Activated T-helper 2 cell treated with anti-CD3 and anti-CD28 coated beads, Interferon-gamma antibody, Interleukin-2, Interleukin-4, amounts not matched to agents 10 μg/mL and 5 μg/mL and 100 μg/mL, durations not matched to agents 14 hours and 24 hours and 36 hours (primary cell): ENCODE measurements at places on chromosomes 11 and 22.

- H3K27me3 ChIP-seq: peaks cover 28% of the 10 kb centered on the region
- peaks cover 11% of the 10 kb centered on the region for H3K4me1 ChIP-seq
- no peak overlapping the region for H3K4me3 ChIP-seq
- H3K27ac ChIP-seq: no peak overlapping the region
- no peaks in the 10 kb centered on the region for H3K36me3 ChIP-seq
These were observed 32.4 kb upstream of the MSANTD2 start for GRCh38 chr11:124832571-124832970.

- peaks cover 18% of the 10 kb centered on the region for H3K4me1 ChIP-seq
- H3K27me3 ChIP-seq: peaks cover 30% of the 10 kb centered on the region
- H3K36me3 ChIP-seq: no peaks in the 10 kb centered on the region
- DNase-seq: no peak
- peak overlapping the region; percentile 8 for H3K4me3 ChIP-seq
These were observed 16.8 kb upstream of the MFRP start for GRCh38 chr11:119363081-119363850.

GRCh38 chr22:46418827-46419226 is 83.3 kb downstream of the TRMU start:
- H3K36me3 ChIP-seq: no peaks in the 10 kb centered on the region
- H3K4me3 ChIP-seq: no peak overlapping the region
- no peak overlapping the region for H3K27ac ChIP-seq
- H3K4me1 ChIP-seq: no peaks in the 10 kb centered on the region
- no peak for DNase-seq

GRCh38 chr11:109000531-109000930 is 335.7 kb downstream of the DDX10 start:
- H3K27ac ChIP-seq: no peak overlapping the region
- peaks cover 4% of the 10 kb centered on the region for H3K27me3 ChIP-seq
- H3K4me1 ChIP-seq: no peaks in the 10 kb centered on the region
- H3K4me3 ChIP-seq: no peak overlapping the region
- no peaks in the 10 kb centered on the region for H3K36me3 ChIP-seq

DNA sequence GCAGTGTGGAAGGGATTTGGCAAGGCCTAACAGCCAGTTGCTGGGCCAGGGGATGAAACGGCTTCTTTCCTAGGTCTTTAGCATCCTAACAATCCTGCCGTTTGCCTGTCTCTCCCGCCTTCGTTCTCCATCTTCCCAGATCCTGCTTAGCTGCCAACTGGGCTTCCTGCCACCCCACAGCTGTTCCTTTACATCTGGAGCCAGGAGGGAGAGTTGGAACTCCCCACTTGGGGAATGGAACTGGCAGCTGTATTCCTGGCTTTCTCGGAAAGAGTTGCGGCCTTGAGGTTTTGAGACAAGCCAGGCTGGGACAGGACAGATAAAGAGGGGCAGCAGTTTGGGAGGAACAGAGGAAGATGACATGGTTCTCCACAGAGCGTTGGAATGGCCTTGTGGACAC is 59.6 kb downstream of the ST3GAL4 start:
- no peak overlapping the region for H3K27ac ChIP-seq
- H3K4me3 ChIP-seq: no peak overlapping the region
- DNase-seq: no peak
- H3K4me1 ChIP-seq: peaks cover 17% of the 10 kb centered on the region
- peaks cover 7% of the 10 kb centered on the region for H3K27me3 ChIP-seq
- no peaks in the 10 kb centered on the region for H3K36me3 ChIP-seq

DNA sequence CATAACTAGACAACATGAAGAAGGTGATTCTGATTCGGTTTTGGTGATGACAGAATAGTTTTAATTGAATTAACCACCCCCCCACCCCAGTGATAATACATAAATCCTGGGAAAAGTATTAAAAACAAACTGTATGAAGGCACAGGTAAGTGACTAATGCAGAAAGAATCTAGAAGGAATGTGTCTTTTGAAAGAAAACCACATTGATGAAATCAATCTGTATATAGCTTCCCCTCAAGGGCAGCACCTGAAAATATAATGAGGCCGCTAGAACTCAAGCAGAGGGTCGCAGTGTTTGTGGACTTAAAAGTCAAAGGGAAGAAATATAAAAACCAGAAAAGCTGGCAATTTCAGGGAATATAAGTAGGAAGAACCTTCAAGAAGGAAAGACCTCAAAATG is 580.5 kb upstream of the CHORDC1 start:
- H3K27me3 ChIP-seq: no peaks in the 10 kb centered on the region
- H3K36me3 ChIP-seq: no peaks in the 10 kb centered on the region
- no peak overlapping the region for H3K4me3 ChIP-seq
- H3K4me1 ChIP-seq: no peaks in the 10 kb centered on the region
- no peak for DNase-seq

DNA sequence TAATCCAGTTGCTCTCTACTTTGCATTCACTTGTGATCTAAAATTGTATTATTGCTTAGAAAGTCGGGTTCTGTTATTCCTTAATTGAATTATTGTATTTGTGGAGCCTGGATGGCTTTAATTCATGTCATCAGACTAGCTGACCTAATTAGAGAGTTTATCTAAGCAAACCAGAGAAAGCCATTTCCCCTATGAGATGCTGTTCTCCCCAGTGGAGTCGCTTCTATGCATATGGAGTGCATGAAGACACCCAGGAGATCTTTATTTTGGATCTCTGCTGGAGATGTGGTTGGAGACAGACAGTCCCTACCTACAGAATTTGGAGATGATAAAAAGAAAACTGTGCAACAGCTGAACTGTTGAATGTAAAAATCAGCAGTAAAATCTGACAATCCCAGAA is 45.2 kb upstream of the MYO18B start:
- peaks cover 64% of the 10 kb centered on the region for H3K36me3 ChIP-seq
- H3K27ac ChIP-seq: no peak overlapping the region
- no peak for DNase-seq

GRCh38 chr11:40867991-40868632 is 591.3 kb downstream of the LRRC4C start:
- H3K36me3 ChIP-seq: no peaks in the 10 kb centered on the region
- no peaks in the 10 kb centered on the region for H3K4me1 ChIP-seq
- no peak overlapping the region for H3K4me3 ChIP-seq

DNA sequence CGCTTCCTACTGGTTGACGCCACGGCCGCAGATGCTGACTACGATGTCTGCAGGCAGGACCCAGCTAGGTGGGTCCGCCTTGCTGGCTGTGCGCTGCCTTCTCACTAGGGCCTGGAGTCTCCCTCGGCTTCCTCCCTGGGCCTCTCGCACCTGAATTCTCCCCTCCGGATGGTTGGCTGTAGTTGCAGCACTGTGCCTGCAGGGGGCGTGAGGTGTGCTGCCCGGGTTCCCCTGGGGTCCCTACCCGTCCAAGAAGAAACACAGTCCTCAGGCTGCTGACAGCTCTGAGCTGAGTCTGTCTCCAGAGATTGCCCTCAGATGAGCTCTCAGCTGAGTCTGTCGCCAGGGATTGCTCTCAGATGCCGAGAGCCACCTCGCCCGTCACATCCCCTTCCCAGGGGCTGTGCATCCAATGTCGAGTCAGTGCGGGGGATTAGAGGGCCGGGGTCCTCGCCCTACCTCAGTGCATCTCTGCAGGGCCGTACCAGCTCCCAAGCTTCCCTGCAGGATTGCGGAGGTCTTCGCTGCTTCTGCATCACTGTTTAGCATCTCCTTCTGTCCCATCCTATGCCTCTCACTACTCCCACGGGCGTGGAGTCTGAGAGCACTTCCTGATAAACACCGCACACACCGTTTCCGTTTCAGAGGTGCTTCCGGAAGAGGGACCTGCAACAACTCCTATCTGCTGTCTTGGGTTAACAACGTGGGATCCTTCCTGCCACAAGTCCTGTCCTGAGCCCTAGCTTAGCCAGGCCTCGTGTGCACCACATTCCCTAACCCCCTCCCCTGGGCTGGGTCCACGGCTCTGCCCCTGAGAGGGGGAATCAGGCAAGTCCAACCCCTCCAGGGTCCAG is 196.9 kb downstream of the CSNK2A3 start:
- H3K4me1 ChIP-seq: peaks cover 9% of the 10 kb centered on the region
- H3K27ac ChIP-seq: peak overlapping the region; percentile 58
- H3K27me3 ChIP-seq: no peaks in the 10 kb centered on the region
- no peaks in the 10 kb centered on the region for H3K36me3 ChIP-seq
- DNase-seq: peak; percentile 42
- H3K4me3 ChIP-seq: peak overlapping the region; percentile 71

DNA sequence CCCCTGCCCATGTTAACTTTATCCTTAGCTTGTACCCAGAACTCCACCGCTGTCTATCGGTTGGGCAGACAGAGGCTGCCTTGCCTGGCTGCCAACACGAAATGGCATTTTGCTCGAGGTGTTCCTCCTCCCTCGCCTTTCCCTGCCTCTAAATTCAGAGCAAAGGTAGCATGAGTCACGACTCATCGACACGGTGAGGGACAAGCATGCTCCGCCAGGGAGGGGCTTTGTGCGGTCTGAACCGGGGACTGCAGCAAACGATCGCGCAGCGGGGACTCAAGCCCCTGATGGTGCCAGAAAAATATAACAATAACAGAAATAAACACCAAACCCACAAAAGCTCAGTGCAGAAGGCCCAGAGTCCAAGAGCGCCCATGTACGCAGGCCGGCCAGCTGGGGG is 52.3 kb downstream of the RTL6 start:
- H3K4me1 ChIP-seq: no peaks in the 10 kb centered on the region
- no peak overlapping the region for H3K4me3 ChIP-seq
- H3K36me3 ChIP-seq: no peaks in the 10 kb centered on the region
- H3K27me3 ChIP-seq: no peaks in the 10 kb centered on the region
- DNase-seq: no peak

DNA sequence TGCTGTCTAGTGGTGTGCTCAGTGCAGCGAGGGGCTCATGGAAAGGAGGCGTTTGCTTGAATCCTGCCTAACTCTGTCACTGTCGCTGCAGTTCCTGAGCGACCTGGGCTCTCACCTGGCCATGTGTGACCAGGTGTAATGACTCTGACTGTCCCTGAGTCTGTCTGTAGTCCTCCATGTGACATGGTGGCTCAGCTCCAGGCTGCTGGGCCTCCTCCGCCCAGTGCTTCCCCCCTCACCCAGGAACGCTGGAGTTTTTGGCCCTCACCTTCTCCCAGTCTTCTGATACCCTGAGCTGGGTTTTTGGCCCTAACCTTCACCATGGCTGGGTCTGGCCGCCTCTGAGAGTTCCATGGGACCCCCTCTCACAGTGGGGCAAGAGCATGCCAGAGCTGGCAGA is 20.3 kb downstream of the MICALL1 start:
- H3K27ac ChIP-seq: no peak overlapping the region
- no peaks in the 10 kb centered on the region for H3K27me3 ChIP-seq
- DNase-seq: no peak

GRCh38 chr11:62889484-62890437 is 9.1 kb downstream of the SLC3A2 start:
- H3K4me3 ChIP-seq: no peak overlapping the region
- peaks cover 53% of the 10 kb centered on the region for H3K36me3 ChIP-seq
- peaks cover 2% of the 10 kb centered on the region for H3K27me3 ChIP-seq
- no peak for DNase-seq
- H3K4me1 ChIP-seq: peaks cover 20% of the 10 kb centered on the region

- no peak overlapping the region for H3K27ac ChIP-seq
- H3K4me3 ChIP-seq: no peak overlapping the region
- H3K27me3 ChIP-seq: no peaks in the 10 kb centered on the region
- DNase-seq: no peak
These were observed 7.3 kb downstream of the HEPHL1 start for GRCh38 chr11:94028436-94028835.

GRCh38 chr22:30824096-30824495 is 129.4 kb downstream of the OSBP2 start:
- peaks cover 32% of the 10 kb centered on the region for H3K27me3 ChIP-seq
- DNase-seq: no peak
- no peak overlapping the region for H3K4me3 ChIP-seq
- no peak overlapping the region for H3K27ac ChIP-seq
- H3K36me3 ChIP-seq: no peaks in the 10 kb centered on the region
- no peaks in the 10 kb centered on the region for H3K4me1 ChIP-seq

DNA sequence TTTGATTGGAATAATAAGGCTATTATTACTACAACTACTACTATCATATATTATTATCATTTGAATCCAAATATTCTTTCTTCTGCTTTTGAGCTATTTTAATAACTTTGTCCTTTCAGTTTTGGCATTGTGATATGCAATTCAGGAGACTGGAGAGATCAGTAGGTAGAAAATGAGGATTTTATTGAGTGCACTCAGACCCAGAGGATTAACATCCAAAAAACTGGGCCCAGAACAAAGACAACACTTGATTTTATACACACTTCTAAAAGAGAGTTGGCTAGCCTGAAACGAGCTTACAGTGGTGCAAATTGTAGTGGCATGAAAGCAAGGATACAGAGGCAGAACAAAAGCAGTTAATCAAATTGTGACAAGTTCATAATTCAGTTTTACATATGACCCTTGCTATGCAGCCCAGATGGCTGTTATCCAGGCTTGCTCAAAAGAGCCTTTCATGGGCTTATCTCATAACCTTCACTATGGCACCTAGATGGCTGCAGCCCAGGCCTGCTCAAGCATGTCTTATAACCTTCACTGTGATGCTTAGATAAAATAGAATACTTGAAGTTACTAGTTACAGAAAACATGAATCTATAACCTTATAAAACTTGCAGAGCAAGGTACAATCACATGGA is 796.3 kb upstream of the RAG2 start:
- H3K4me3 ChIP-seq: no peak overlapping the region
- no peaks in the 10 kb centered on the region for H3K36me3 ChIP-seq
- no peaks in the 10 kb centered on the region for H3K4me1 ChIP-seq
- H3K27me3 ChIP-seq: no peaks in the 10 kb centered on the region

DNA sequence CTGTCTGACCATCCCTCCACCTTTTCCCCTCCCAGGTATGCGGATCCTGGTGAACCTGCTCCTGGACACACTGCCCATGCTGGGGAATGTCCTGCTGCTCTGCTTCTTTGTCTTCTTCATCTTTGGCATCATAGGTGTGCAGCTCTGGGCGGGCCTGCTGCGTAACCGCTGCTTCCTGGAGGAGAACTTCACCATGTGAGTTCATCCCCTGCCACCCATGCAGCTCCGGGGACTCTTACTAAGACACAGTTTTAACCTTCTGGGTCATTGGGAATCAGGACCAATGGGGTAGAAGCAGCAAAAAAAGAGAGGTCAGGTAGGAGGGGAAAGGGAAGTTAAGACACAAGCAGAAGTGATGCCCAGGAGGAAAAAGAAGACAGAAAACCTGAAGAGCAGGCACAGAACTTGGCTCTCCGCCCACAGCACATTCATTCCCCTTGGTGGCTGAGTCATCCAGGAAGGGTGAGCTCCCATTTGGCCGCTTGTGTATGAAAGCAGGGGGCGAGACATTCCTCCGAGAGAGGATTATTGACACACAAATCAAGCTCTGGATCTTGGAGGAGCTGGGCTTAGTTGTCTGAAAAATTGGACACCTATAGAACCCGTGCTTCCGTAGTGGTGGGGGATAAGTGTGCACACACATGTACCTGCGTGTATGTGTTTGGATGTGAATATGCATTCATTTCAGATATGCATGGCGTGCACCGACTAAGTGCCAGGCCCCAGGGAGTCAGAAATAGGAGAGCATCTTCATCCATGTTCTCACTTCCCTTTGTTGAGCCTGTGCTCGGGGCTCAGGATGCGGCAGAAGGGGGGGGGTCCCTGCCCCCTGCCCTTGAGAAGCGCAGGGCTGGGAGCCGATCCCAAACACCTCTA is 64.2 kb downstream of the CACNA1I start:
- no peak overlapping the region for H3K4me3 ChIP-seq
- no peak overlapping the region for H3K27ac ChIP-seq
- DNase-seq: no peak
- no peaks in the 10 kb centered on the region for H3K36me3 ChIP-seq
- H3K4me1 ChIP-seq: peaks cover 11% of the 10 kb centered on the region
